ENCODE measurements at places on chromosomes 16 and 17.

DNA sequence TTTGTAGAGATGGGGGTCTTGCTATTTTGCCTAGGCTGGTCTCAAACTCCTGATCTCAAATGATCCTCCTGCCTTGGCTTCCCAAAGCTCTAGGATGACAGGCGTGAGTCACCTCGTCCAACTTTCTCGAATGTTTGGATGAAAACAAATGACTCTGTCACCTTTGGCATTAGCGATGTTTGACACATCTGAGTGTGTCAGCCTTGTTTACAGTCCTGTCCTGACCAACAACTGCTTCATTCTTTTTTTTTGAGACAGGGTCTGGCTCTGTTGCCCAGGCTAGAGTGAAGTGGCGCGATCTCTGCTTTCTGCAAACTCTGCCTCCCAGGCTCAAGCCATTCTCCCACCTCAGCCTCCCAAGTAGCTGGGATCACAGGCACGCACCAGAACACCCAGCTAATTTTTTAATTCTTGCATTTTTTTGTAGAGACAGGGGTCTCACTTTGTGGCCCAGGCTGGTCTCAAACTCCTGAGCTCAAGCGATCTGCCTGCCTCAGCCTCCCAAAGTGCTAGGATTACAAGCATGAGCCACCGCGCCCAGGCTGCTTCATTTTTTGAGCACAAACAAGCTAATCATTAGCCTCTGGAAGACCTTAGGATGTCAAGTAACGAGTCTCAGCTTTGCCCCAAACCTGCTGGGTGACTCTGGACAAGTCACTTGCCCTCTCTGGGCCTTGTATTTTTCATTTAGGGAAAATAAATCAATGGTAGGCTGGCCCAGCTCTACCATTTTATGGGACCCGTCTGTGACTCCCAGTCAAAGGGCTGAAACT lies 7.4 kb downstream of the MYH11 start:
- no peak for DNase-seq

- no peak for DNase-seq
These were observed 10.7 kb downstream of the CACNA1H start for GRCh38 chr16:1163567-1164055.

DNA sequence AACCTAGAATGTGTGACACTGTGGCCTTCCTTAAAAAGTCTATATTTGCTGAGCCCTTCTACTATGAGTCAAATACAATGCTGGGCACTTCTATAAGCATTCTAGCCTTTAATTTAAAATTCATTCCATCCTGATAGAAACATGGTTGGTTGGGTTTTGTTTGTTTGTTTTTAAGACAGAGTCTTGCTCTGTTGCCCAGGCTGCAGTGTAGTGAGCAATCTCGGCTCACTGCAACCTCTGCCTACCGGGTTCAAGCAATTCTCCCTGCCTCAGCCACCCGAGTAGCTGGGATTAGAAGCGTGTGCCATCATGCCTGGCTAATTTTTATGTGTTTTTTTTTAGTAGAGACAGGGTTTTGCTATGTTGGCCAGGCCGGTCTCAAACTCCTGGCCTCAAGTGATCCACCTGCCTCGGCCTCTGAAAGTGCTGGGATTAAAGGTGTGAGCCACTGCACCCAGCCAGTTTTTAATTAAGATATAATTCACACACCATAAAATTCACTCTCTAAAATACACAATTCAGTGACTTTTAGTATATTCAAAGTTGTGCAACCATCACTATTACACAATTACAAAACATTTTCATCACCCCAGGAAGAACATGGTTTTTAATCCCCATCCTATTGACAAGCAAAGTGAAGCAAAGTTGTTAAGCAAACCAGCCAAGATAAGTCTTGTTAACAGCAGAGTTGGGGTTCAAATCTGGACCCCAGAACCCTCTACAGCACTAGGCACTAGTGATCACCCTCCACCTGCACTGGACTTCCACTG lies 42.8 kb downstream of the CMTM4 start:
- DNase-seq, result no peak

GRCh38 chr17:39069114-39069756 lies 82.2 kb downstream of the PLXDC1 start:
- no peak for DNase-seq

- DNase-seq, result no peak
These were observed 58.5 kb downstream of the ATP2C2 start for GRCh38 chr16:84426804-84427203.

DNA sequence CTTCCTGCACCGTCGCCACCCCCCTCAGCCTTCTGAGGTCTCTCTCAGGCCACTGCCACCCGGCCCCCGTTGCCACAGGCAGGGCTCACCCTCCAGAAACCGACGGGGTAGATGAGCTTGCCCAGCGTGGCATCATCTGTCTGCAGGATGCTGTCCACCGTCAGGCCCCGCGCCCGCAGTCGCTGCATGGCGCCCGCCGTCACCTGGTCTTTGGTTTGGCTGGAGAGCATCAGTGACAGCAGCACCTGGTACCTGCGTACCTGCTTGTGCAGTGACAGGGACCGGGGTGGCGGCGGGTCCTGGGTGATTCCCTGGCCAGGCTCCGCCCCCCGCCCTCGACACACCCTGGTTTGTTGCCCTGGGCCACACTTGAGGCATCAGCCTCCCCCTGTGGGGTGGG lies 3.1 kb downstream of the NTHL1 start:
- DNase-seq, result no peak

- no peak for DNase-seq
These were observed 11.4 kb downstream of the HLF start for GRCh38 chr17:55275894-55276804.

GRCh38 chr16:71460236-71460635 lies 1.8 kb downstream of the ZNF23 start:
- no peak for DNase-seq

- DNase-seq, result no peak
These were observed 159.6 kb downstream of the PRKCA start for GRCh38 chr17:66462010-66462409.

GRCh38 chr16:8963010-8963820 lies 491 bp downstream of the USP7 start:
- no peak for DNase-seq

GRCh38 chr17:71360301-71360700 lies 760.5 kb upstream of the SOX9 start:
- DNase-seq, result no peak

DNA sequence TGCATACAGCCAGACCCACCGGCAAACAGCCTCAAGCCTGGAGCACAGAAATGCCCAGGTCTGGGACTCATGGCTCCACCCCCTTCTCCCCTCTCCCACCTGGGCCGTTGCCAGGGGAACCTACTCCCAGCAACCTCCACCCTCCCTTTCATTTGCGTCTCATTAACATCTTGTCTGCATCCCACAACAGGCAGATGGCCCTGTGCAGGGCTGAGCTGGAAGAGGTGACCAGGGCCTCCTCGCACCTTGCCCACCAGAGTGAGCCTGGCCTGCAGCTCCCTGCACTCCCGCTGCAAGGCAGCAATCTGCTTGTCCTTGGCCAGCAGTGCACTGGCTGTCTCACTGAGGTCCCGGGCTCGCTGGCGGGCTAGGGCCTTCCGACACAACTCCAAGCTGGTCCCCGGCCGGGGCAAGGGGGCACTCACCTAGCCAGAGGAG lies 3.3 kb downstream of the TSPOAP1 start:
- DNase-seq, result no peak

GRCh38 chr16:4613636-4614570 lies 785 bp downstream of the UBALD1 start:
- no peak for DNase-seq

GRCh38 chr17:6959700-6960099 lies 36.1 kb upstream of the ALOX12 start:
- DNase-seq, result no peak

GRCh38 chr17:34413443-34414119 lies 50.5 kb upstream of the CCL1 start:
- DNase-seq, result no peak

DNA sequence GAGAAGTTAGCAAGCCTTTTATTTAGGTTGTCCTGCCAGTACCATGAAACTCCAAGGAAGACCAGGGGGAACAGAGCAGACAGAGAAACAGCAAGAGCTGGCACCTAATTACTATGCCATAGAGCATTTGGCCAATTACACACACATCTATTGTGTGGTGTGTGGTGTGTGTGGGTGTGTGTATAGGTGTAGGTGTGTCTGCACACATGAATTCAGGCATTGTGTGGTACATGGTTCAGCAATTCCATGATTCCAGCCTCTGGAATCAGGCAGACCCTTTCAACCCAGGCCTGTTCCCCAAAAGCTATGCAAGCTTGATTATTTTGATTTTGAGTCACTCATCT lies 25.7 kb downstream of the IQCK start:
- no peak for DNase-seq
